ENCODE measurements at places on chromosomes 5 and 9.

DNA sequence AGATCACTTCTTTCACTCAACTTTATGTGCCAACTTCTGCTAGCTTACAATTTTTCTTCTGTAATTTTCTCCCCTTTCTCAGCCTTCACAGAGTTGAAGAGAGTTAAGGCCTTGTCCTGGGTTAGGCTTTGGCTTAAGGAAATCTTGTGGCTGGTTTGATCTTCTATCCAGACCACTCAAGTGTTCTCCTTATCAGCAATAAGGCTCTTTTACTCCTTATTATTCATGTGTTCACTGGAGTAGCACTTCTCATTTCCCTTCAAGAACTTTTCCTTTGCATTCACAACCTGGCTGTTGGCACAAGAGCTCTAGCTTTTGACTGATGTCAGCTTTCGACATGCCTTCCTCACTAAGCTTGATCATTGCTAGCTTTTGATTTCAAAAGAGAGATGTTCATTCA lies 86.9 kb upstream of the ALDH1B1 start:
- no peak for DNase-seq

GRCh38 chr5:173454736-173455598 lies 126.8 kb upstream of the STC2 start:
- no peak for DNase-seq

DNA sequence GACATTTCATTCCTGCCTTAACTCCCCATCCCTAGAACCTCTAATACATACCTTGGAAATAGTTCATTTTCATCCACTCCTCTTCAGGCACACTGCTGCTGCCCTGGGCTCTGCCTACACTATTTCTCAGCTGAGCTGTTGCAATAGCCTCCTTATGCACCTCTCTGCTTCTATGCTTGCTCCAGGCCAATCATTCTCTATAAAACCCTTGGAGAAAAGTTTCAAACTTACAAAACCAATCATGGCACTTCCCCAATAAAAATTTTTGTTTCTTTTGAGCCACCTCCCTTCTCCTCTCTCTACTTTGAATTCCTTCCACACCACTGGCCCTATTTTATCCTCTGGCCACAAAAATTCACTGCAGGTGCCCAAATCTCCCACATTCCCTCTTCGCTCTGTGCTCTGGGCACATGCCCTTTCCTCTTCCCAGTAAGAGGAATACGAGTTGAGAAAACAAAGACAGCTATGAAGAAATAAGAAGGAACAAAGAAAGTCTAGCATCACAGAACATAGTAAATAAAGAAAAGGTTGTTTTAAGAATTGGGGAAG lies 301.4 kb downstream of the ELAVL2 start:
- DNase-seq, result no peak

- no peak for DNase-seq
Observed at GRCh38 chr5:169889572-169889971, 90.7 kb downstream of the INSYN2B start.

- no peak for DNase-seq
Observed at GRCh38 chr9:116133163-116133562, 20.4 kb upstream of the PAPPA start.

- DNase-seq, result peak; percentile 48
Observed at GRCh38 chr5:93800988-93801811, 59.8 kb upstream of the POU5F2 start.

DNA sequence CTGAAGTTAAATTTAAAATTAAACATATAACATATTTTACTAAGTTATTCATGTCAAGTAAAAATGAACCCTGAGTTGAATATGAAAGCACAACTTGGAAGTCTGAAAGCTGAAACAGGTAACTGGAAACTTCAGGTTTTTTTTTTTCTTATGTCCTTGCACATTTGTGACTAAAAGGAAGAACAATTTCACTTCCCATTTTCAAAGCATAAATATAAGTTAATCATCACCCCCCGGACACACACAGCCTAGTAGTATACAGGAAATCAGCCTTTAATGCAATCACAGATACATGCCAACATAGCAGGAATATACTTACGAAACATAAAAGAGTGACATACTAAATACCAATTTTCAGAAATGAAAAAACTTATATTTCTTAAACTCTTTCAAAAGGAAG lies 225.9 kb downstream of the RFX3 start:
- DNase-seq, result no peak

DNA sequence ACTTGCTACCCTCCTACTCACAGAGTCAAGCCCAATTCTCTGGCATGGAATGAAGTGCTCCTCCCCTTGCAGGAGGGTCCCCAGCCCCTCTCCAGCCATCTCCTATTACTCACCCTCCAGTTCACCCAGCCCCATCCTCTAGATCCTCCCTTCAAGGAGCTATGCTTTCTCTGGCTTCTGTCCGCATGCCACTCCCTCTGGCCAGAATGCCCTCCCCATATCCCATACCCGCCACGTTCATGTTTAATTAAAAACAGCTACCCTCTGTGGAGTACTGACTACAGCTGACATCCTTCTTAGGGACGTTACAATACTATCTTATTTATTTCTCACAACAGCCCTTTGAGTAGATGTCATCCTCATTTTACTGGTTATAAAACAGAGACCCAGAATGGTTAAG lies 3.0 kb downstream of the F2R start:
- no peak for DNase-seq

GRCh38 chr5:155943516-155944407 lies 383.2 kb upstream of the SGCD start:
- DNase-seq, result peak; percentile 24

- DNase-seq, result no peak
Observed at GRCh38 chr5:51225789-51226742, 157.2 kb upstream of the ISL1 start.

GRCh38 chr9:33433871-33434270 lies 13.5 kb downstream of the AQP3 start:
- no peak for DNase-seq

GRCh38 chr5:74889523-74890105 lies 23.4 kb upstream of the FAM169A start:
- DNase-seq, result no peak

DNA sequence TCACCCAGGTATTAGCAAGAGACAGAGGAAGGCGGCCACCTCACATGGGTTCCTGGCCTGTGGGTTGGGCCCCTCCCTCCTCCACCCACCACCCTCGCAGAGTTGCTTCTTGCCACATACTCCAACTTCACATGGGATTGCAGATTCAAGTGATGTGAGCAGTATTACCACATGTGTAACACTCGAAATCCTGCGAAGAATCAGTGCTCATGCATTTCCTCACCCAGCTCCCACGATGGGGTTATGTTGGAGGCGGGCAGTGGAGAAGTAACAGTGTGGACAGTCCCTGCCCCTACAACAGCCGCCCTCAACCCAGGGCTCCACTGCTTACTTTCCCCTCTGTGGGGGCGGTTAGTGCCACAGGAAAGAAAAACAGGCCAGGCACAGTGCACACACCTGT lies 3.9 kb upstream of the FBP1 start:
- DNase-seq, result no peak

- DNase-seq, result no peak
Observed at GRCh38 chr5:178080618-178081410, 32.5 kb upstream of the N4BP3 start.

DNA sequence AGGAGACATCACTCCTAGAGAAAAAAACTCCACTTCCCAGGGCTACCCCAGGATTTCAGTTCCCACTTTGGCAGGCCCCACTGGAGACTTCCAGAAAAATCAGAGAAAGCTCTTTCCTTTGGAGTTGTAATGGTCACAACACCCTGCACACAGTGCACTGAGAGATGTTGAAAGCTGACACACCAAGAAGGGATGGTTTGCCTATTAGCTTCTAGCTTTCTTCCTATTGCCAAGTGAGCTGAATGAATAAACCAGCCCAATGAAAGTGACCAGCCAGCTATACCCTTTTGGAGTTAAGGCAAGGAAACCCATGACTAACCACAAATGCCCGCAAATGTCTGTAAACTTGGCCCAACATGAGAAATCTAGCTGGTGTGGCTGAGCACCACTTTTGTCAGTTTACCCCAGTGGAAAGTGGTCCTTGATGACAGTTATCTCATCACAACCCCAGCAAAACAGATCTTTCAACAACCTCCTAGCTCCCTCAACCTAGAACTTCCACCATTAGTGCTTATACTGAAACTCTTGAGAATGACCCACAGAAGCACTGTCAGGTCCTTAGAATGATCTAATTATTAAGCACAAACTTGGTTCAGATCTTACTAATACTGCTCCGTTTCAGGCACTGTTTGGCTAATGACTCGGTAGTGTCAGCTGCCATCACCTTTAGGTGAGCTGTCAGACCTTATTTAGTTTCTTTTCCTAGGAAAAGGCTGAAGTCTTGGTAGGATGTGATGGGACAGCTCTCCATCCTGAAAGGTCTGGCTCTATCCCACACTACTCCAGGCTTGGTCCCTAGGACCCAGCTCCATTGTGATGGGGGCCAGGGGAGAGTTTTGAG lies 11.2 kb downstream of the IRF1 start:
- peak; percentile 64 for DNase-seq

- peak; percentile 11 for DNase-seq
Observed at GRCh38 chr5:64229163-64229774, 63.6 kb downstream of the RNF180 start.

GRCh38 chr9:132826131-132826530 lies 52.0 kb downstream of the AK8 start:
- DNase-seq, result no peak

DNA sequence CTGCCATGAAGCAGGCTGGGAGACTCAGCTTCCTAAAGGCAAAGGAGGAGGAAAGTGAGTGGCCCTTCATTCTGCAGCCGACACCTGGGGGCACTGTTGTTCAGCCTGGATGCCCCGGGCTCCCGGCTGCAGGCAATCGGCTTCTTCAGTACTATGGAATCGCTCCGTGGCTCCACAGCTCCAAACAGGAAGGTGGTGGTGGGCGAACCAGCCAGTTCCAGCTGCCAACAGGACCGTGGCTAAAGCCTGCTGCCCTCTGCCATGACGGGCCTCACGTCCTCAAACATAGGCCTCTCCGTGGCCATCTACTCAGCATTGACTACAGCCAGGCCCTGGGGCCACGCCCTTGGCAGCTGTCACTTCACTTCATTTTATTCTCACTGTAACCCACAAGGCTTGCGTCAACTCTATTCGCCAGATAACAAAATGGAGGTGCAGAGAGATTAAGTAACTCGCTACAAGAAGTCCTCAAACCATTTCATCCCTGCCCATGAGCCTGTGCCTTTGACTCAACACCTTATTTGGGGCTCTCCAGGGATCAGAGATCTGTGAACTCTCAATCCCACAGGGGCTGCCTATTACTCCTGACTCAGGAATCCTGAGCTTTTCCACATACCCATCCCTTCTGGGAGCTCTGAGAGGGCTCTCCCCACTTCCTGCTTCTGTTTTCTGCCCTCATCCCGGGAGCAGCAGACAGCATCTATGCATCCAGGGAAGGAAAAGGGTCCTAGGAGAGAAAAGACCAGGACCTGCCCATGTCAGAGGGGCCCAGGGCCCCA lies 38.0 kb downstream of the PAX5 start:
- peak; percentile 46 for DNase-seq

DNA sequence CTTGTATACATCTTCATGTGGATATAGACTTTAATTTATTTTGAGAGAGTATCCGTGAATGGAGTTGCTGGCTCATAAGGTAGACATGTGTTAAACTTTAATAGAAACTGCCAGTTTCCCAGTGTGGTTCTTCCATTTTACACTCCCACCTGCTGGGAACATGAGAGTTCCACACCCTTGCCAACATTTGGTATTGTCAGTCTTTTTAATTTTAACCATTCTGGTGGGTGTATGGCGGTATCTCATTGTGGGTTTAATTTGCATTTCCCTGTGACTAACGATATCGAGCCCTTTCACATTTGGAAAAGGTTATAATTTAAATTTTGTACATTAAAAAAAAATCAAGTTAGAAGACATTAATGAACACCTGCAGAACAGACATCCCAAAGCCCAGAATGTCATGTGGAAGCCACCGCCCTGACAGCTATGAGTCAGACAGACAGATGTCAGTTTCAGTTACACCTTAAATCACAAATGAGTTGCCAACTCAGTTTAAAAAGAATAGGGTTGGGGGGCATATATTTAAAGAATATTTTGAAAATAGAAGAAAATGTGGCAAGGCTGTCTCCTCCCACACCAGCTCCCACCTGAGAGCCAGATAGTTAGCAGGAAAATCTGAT lies 36.9 kb downstream of the ANKRD33B start:
- DNase-seq, result no peak

Measured in CD4-positive, alpha-beta T cell treated with Interleukin-21 for 1 hour (primary cell).